ENCODE measurements at places on chromosomes 16 and 17.

- DNase-seq = no peak
Measured at GRCh38 chr17:40356990-40357881, 7.3 kb downstream of the GJD3 start.

GRCh38 chr17:10041916-10042588 is 137.0 kb upstream of the RCVRN start:
- no peak for DNase-seq

GRCh38 chr17:27423651-27424050 is 32.6 kb upstream of the KSR1 start:
- DNase-seq = peak; percentile 5

- no peak for DNase-seq
Measured at GRCh38 chr16:52758473-52758855, 211.5 kb upstream of the TOX3 start.

DNA sequence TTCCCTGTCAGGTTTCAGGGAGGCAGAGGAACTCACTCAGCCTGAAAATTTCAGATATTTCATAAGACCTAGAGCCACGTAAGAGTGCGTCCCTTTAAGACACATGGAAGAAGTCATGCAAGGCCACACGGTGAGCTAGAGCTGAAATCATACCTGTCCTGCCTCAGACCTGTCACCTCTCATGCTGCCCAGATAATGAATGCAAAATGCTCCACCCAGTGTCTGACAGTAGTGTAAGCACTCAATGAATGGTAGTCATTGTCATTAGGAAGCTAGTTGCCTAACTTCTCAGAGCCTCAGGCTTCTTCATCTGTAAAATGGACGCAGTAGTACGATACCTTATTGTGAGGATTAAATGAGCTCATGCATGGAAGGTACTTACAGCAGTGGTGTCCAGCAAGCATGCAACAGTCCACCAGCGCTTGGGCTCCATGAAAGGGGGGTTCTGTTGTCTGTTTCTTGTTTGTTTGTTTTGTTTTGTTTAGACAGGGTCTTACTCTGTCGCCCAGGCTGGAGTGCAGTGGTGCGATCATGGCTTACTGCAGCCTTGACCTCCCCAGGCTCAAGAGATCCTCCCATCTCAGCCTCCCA is 60.7 kb downstream of the WSB1 start:
- no peak for DNase-seq

DNA sequence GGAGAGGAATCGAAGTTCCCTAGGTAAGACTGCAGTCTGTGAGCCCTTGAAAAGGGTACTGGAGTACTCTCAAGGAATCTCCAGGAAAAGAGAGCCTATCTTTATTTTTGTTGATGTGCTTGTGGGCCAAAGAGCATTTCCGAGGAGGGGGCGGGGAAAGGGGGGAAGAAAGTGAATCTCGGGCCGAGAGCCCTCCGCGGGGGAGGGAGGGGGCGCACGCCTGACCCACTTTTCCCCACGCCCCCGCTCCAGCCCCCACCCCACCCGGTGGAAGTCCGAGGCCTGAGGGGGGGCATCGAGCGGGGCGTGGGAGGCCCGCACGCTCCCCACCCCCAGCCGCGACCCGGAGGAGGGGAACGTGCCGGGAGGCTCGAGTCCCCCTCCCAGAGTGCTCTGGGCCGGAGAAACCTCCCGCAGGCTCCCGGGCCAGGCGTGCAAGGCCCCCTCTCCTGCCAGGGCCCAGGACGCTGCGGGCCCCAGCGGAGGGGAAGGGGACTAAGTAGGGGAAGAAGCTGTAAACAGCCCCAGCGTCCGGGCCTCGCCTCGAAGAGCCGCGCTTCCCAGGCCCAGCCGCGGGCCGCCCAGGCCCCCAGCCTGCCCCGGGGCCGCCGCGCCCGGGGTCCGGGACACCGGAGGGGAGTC is 444 bp downstream of the HELZ start:
- DNase-seq = no peak

DNA sequence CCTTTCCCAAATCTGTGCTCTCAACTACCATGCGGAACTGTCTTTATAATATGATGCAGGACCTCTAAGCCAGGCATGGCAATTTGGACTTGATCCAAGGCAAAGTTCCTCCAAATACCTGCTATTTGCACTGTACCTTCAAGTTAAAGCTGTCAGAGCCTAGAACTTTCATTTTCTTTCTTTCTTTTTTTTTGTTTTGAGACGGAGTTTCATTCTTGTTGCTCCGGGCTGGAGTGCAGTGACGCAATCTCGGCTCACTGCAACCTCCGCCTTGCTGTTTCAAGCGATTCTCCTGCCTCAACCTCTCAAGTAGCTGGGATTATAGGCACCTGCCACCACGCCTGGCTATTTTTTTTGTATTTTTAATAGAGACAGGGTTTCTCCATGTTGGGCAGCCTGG is 51.7 kb downstream of the ARHGAP27 start:
- peak; percentile 27 for DNase-seq

DNA sequence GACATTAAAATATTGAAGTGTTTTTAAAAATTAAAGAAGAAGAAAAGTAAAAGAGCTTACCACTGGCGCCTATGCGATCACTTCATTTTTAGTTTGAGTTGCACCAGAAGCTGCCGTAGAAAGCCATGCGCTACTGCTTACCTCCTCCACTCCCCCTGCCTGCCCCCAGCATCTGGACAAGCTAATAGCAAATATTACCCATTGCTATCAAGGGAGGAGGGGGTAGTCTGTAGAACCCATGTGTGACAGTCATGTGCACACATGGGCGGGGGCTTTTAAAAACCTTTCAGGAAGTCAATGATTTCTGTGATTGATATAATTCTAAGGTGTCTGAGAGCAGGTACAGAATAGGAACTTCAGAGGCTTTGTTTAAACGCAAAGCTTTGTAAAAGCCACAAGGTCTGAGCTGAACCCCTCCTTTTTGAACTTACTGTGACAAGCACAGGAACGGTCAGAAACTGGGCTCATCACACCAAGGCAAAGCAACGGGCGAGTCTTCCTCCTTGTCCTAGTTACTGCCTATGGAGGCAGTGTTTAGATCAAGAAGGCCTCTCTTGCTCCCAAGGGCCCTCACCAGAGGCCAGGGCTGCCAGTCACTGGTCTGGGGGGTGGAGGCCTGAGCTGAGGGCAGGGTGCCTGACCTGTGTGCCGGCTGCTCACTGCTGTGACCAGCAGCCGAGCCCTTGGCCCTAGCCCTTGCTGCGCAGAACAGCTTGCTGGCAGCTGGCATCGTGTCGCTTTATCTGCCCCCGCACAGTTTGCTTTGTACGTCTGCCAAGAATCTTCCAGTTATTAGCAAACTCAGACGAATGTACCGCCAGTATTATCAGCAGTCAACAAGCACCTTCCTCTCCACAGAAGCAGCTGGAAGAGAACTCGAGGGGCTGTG is 15.0 kb downstream of the GINS2 start:
- DNase-seq = peak; percentile 67

- DNase-seq = no peak
Measured at GRCh38 chr17:41932816-41933389, 2.5 kb downstream of the ODAD4 start.

DNA sequence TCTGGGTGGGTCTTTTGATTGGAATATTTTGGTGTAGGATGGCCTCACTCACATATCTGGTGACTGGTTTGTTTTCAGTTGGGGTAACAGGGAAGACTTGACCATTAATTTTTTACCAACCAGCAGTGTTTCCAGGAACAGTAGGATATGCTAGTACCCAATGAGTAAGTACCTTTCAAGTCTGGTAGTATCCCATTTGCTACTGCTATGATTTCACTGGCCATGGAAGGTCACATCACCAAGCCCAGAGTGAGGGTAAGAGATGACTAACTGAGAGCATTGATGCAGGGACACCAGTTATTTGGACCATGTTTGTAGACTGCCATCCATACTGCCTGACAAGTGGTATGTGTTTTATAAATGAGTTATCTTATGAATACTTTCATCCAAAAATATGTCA is 277.7 kb downstream of the MAP2K6 start:
- no peak for DNase-seq

- DNase-seq = peak; percentile 47
Measured at GRCh38 chr16:85395913-85396878, 216.9 kb upstream of the GSE1 start.

DNA sequence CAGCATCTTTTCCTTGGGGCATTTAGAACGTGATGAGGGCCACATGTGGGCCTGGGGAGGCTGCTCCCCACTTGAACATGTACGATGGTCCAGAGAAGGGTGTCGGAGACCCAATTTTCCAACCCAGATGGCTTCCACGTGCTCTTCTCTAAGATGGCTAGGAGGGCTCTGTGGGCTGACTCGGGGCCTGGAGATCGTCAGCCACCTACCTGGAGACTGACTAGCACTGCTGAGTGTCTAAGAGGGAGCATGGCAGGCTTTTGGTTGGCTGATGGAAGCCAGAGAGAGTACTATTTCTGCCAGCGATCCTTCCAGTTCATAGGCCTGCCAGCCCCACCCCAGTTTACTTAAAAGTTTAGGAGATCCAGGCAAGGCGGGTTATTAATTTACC is 60.2 kb upstream of the CLEC18A start:
- no peak for DNase-seq

GRCh38 chr16:4570688-4571321 is 14.7 kb downstream of the C16orf96 start:
- no peak for DNase-seq

- DNase-seq = no peak
Measured at GRCh38 chr17:37025847-37026530, 77.2 kb downstream of the AATF start.

GRCh38 chr17:16304830-16305229 is 48.4 kb downstream of the CENPV start:
- DNase-seq = peak; percentile 65

GRCh38 chr16:1158456-1159324 is 5.8 kb downstream of the CACNA1H start:
- peak; percentile 38 for DNase-seq

- peak; percentile 51 for DNase-seq
Measured at GRCh38 chr16:69241926-69242325, 55.0 kb downstream of the SNTB2 start.

- peak; percentile 57 for DNase-seq
Measured at GRCh38 chr17:80498242-80498919, 22.0 kb upstream of the NPTX1 start.

DNA sequence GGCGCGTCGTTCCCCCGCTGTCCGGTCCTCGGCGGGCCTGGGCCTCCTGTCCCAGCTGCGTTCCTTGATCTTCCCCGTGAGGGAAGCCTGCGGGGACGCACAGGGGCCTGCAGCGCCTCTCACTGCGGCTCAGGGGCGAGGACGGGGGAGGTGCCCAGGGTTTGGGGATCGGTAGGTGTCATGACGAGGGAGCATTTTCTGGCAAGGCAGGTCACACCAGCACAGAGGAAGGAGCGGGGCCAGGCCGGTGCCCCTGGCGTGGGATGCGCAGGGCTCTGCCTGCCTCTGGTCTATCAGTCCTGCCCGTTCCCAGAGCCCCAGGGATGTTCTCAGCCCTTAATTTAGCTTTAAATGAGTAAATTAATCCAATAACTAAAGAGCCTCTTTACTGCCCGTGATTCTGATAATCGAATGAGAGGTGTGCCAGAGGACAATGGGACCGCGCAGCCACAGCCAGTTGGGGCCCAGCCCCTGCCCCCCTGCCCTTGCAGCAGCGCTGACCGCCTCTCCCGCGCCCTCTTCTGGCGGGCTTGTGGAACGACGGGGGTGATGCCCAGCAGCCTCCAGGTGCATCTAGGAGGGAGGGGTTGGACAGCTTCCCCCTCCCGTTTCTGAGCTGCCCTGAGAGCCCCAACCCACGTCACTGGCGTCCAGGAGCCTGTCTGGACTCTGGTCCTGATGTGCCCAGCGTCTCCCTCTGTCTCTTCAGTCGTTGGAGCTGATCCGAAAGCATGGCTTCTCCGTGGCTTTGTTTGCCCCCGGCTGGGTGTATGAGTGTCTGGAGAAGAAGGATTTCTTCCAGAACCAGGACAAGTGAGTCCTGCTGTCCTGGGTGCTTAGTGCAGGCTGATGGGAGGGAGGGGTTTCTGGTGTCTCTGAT is 7.9 kb downstream of the ENGASE start:
- peak; percentile 19 for DNase-seq

DNA sequence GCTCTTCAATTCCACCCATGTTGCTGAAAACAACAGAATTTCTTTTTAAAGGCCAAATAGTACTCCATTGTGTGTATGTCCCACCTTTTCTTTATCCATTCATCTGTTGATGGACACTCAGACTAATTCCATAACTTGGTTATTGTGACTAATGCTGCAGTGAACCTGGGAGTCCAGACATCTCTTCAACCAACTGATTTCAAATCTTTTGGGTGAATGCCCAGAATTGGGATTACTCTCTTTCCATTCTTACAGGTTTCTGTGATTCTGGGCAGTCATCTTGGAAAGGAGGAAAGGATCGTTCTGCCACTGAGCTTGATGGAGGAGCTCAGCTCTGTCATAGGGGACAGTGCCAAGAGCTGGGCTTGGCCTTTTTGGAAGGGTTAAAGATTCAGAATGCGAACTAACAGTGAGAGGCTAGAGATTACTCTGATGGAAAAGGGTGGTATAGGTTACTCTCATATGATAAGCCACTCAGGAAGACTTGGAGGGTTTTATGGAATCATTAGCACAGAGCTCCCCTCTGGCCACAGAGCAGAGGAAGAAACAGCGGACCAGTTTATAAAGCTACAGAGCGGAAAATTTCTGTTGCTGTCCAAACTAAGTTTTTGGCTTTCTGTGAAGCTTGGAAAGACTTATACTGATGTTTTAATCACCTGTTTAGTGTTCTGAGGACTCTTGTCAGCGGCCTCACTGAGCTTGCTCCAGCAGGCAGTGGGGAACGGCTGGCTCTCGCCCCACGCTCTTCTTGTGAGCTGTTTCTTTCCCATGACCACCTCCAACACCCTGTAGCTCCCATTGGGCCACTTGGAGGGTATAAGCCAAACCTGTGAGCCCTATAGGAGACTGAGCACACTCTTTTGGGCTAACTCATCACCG is 48.3 kb downstream of the HIC1 start:
- peak; percentile 53 for DNase-seq

DNA sequence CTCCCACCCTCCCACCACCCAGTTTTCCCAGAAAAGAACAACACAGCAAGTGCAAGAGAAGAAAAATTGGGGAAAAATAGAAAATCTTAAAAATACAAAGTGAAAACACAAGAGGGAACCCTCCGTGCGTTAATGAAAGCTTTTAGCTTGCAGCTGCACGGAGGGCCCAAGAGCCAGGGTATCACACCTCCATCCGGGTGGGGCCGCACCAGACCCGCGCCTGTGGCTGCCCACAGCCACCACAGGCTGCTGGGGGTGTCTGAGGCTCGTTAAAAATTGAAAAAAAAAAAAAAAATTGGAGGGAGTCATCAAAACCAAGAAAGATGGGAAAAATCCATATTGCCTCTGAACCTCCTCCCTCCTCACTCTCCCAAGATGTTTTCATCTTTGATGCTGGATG is 18.6 kb downstream of the ENGASE start:
- DNase-seq = no peak

- no peak for DNase-seq
Measured at GRCh38 chr16:81164481-81164880, 68.3 kb upstream of the GCSH start.

Data from fibroblast of lung (primary cell).